ENCODE measurements at places on chromosomes 16 and 17. TPM values are rescaled to one million over a fixed set of nuclear protein-coding genes. Genes with fewer than 3 reads are reported as not detected.
A peak's percentile ranks its signal among the peaks of the same experiment; 100 is the strongest.

- H3K4me1 ChIP-seq: no peaks in the 10 kb centered on the region
- no peak for DNase-seq
- H3K27me3 ChIP-seq: no peaks in the 10 kb centered on the region
- H3K4me3 ChIP-seq: no peak overlapping the region
- H3K27ac ChIP-seq: no peak overlapping the region
Measured at GRCh38 chr16:89545831-89546574, 14.5 kb upstream of the RPL13 start.

Gene EVPLL
- polyA plus RNA-seq: not detected

DNA sequence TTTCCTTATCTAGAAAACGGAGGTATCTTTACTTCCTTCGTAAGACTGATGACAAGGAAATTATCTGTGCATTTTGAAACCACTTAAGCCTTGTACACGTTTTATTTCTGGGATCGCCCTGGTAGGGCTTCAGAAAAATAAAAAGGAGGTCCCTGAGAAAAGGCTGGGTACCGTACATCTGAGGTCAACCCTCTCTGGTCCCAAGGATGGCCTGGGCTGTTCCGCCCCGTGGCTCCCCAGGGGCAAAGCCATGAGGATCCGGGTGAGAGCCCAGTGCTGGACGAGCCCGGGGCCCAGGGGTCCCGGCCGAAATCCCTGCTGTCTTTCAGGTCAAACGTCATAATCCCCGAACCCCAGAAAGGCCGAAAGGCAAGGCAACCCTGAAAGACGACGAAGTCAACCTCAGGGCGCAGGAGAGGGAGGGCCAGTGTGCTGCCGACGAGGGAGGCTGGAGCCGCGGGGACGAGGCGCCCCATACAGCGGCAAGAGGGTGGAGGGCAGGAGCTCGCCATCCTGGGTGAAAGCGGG is 656 bp upstream of the FUS start:
- peaks cover 9% of the 10 kb centered on the region for H3K4me1 ChIP-seq
- DNase-seq: no peak
- no peaks in the 10 kb centered on the region for H3K27me3 ChIP-seq
- H3K27ac ChIP-seq: peak overlapping the region; percentile 95

Gene SOST
- polyA plus RNA-seq: not detected

Gene HSPB9
- 0.03 TPM for polyA plus RNA-seq

DNA sequence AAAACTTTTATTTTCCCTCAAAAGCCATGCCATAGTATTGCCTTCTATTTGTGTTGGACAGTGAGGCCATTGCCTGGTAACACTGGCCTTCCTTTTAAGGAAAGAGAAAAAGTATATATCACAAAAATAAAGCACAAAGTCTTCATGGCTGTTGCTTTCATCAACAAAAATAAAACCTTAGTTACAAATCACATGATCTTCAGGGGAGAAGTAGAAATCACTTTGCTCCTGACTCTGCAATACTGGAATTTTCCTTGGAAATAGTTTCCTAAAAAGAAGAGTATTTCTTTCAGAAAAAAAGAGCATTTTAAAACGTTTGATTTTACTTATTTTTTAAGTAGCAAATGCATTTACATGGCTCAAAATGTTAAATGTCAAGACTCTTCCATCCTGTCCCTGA is 41.9 kb downstream of the FAM20A start:
- H3K27ac ChIP-seq: no peak overlapping the region
- no peaks in the 10 kb centered on the region for H3K36me3 ChIP-seq
- H3K4me3 ChIP-seq: no peak overlapping the region
- no peaks in the 10 kb centered on the region for H3K4me1 ChIP-seq
- no peaks in the 10 kb centered on the region for H3K27me3 ChIP-seq

Gene MYH8
- polyA plus RNA-seq: not detected

GRCh38 chr17:44233582-44233981 is 14.1 kb upstream of the UBTF start:
- H3K27ac ChIP-seq: no peak overlapping the region
- no peak overlapping the region for H3K4me3 ChIP-seq
- no peak for DNase-seq
- no peaks in the 10 kb centered on the region for H3K36me3 ChIP-seq

- peak overlapping the region; percentile 36 for H3K4me3 ChIP-seq
- no peaks in the 10 kb centered on the region for H3K36me3 ChIP-seq
- peak overlapping the region; percentile 72 for H3K27ac ChIP-seq
- peaks cover 29% of the 10 kb centered on the region for H3K4me1 ChIP-seq
- no peak for DNase-seq
Measured at GRCh38 chr16:88303890-88304819, 78.6 kb upstream of the ZNF469 start.

DNA sequence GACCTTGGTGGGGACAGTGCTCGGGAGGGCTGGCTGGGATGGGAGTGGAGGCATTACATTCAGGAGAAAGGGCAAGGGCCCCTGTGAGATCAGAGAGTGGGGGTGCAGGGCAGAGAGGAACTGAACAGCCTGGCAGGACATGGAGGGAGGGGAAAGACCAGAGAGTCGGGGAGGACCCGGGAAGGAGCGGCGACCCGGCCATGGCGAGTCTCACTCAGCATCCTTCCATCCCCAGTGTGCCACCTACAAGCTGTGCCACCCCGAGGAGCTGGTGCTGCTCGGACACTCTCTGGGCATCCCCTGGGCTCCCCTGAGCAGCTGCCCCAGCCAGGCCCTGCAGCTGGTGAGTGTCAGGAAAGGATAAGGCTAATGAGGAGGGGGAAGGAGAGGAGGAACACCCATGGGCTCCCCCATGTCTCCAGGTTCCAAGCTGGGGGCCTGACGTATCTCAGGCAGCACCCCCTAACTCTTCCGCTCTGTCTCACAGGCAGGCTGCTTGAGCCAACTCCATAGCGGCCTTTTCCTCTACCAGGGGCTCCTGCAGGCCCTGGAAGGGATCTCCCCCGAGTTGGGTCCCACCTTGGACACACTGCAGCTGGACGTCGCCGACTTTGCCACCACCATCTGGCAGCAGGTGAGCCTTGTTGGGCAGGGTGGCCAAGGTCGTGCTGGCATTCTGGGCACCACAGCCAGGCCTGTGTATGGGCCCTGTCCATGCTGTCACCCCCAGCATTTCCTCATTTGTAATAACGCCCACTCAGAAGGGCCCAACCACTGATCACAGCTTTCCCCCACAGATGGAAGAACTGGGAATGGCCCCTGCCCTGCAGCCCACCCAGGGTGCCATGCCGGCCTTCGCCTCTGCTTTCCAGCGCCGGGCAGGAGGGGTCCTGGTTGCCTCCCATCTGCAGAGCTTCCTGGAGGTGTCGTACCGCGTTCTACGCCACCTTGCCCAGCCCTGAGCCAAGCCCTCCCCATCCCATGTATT is 1.1 kb downstream of the CSF3 start:
- no peaks in the 10 kb centered on the region for H3K27me3 ChIP-seq
- H3K36me3 ChIP-seq: peaks cover 5% of the 10 kb centered on the region
- H3K4me3 ChIP-seq: no peak overlapping the region
- H3K27ac ChIP-seq: no peak overlapping the region
- H3K4me1 ChIP-seq: no peaks in the 10 kb centered on the region
- no peak for DNase-seq

Gene TPSG1
- polyA plus RNA-seq: not detected

DNA sequence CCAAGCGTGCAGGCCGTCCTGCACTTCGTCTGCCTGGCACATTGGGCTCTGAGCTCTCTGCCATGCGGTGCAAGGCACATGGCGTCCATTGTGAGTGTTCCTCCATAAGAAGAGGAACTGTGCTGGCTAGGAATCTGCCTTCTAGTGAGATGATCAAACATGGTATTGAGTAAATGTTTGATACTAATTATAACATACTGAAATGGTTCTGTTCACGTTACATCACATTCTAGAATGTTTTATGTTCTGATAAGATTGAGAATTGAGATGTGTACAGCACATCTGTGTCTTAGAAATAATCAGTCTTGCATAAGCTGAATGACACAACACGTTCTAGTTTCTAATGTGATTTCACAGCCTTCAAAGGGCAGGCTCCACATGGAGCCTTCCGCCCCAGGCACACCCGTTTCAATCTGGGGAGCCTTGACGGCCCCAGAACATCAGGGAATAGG is 42.9 kb downstream of the USP10 start:
- no peaks in the 10 kb centered on the region for H3K27me3 ChIP-seq
- peaks cover 35% of the 10 kb centered on the region for H3K36me3 ChIP-seq
- no peak for DNase-seq
- H3K27ac ChIP-seq: no peak overlapping the region

GRCh38 chr16:69833357-69834282 is 71.5 kb downstream of the WWP2 start:
- DNase-seq: no peak
- no peak overlapping the region for H3K4me3 ChIP-seq
- peaks cover 26% of the 10 kb centered on the region for H3K4me1 ChIP-seq

All from SK-N-SH (cell line).